RWPE2 (cell line): ENCODE measurements at places on chromosomes 2 and 18.

DNA sequence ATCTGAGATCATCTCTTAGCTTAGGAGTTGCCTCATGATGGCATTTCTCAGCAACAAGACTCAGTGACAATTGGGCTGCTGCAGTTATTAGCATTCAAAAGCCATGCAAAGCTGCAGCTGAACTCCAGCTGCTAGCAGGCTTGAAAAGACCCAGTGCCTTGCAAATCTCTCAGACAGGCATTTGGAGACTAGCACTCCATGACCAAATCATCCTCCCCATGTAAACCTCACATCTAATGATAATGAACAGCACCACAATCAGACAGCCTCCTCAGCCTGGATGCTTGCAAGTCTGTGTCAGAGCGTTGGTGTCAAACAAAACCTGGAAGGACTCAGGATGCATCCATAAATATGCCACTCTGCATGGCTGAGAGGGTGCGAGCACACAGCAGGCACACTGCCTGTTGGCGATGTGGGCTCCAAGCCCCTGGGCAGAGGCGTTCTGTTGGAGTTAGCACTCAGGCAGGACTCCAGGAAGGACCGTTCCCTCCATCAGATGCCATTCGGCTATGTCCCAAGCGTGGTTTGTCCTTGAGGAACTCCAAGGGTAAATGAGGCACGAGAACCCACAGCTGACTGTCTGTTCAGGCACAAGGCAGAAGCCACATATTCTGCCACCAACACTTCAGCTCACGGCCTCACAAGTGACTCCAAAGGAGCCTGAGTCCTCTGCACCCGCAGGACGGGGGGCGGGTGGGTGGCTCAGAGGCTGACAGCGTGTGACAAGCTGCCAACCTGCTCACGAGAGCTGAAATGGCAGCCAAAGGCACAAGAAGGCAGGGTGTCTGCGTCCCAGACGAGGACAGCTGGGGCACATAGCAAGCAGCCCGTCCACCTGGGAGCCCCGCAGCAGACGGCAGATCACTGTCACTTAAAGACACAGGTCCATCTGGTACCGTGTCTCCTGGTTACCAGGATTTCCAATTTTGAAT is 183.8 kb downstream of the MYT1L start:
- DNase-seq = no peak

GRCh38 chr2:61534926-61535325 is 3.2 kb downstream of the XPO1 start:
- no peak for DNase-seq

- DNase-seq = no peak
Observed at GRCh38 chr2:101398116-101398821, 11.0 kb upstream of the CREG2 start.

DNA sequence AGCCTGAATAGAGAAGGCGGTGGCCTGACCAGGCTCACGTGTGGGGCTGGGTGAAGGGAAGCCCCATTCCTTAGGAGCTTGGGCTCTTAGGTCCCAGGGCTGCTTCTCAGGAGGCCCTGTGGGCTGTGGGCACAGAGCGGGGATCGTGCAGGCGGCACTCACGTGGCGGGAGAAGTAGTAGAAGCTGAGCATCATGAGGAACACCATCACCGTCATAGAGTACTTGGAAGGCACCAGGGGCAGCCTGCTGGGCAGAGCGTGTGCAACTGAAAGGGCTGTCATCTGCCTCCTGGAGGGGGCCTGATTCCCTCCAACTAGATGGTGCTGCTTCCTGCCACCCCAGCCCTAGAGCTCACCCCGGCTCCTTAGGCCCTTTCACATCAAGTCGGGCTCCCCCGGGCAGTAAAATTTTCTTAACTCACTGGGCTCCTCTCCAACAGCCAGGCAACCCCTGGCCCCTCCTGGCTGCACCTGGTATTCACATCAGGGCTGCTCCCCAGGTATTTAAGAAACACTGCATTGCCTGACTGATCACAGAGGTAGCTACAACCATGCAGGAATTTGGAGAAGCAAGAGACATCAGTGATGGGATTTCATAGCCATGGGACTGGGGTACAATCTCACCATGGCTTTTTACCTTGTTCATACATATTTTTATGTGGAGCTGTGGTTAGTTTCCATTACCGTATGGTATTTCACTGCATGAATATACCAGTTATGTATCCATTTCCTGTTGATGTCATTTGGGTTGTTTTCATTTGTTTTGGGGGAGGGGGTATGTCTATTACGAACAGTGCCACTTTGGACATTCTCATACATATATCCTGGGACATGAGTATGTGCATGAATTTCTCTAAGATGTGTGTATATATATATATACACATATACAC is 32.9 kb downstream of the CENPO start:
- DNase-seq = no peak

GRCh38 chr2:232518844-232519243 is 1.3 kb upstream of the PRSS56 start:
- DNase-seq = no peak

DNA sequence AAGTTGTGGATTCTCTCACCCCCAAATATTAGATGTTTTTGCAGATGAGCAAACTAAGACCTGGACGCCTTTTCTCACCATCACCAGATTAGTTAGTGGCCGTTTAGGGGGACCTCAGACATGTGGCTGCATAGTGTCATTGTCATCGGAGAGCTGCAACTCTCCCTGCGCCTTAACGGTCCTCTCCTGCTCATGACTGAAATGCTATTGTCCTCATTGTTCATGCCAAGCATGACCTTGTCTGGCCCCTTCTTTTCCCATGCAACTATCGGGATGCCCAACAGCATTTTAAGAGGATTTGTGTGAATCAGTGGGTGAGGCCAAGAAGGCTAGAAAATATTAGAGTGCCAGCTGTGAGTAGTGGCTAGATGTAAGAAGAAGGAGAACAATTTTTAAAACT is 174.2 kb downstream of the SOCS6 start:
- DNase-seq = no peak

- DNase-seq = no peak
Observed at GRCh38 chr2:20542269-20542668, 95.4 kb downstream of the RHOB start.

GRCh38 chr18:61876899-61877298 is 15.9 kb downstream of the RNF152 start:
- DNase-seq = no peak

GRCh38 chr2:112093216-112093615 is 38.1 kb downstream of the TMEM87B start:
- no peak for DNase-seq

DNA sequence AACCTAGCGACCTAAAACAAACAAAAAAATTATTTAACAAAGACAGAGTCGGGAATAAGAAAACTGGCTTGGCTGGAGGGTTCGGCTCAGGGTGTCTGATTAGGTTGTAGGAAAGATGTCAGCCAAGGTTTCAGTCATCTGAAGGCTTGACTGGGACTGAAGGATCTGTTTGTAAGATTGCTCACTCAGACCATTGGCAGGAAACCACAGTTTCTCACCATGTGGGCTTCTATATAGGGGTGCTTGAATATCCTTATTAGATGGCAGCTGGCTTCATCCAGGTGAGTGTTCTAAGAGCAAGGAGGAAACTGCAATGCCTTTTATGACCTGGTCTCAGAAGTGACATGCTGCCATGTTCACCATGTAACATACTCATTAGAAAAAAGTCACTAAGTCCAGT is 999 bp upstream of the IL36B start:
- no peak for DNase-seq

DNA sequence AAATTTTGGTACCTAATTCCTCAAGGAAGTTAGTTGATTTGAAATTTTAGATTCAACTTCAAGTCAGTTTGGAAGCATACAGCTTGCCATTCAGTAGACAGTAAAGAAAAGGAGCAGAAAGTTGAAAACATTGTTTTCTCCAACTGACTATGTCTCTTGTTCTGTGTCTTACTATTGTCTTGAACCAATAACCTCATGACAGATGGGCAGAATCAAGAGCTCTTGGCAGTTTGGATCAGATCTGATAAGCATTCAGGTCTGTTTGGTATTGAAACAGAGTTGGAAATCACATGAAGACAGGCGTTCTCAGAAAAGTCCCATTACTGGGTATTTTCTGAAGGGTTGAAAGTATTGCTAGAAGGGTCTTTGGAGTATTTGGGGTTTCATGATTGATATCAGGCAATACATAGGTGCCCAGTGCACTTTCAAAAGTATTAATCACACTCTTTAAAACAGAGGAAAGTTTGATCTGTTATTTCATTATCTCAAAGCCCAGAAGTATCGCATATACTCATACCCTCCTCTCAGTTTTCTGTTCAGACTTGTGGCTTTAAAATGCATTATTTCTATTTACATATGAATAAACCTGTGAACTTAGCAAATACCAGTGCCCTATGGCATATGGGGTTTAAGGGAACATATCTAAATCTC is 428.4 kb upstream of the ZEB2 start:
- no peak for DNase-seq

- no peak for DNase-seq
Observed at GRCh38 chr2:198753101-198753500, 704.6 kb downstream of the SATB2 start.

DNA sequence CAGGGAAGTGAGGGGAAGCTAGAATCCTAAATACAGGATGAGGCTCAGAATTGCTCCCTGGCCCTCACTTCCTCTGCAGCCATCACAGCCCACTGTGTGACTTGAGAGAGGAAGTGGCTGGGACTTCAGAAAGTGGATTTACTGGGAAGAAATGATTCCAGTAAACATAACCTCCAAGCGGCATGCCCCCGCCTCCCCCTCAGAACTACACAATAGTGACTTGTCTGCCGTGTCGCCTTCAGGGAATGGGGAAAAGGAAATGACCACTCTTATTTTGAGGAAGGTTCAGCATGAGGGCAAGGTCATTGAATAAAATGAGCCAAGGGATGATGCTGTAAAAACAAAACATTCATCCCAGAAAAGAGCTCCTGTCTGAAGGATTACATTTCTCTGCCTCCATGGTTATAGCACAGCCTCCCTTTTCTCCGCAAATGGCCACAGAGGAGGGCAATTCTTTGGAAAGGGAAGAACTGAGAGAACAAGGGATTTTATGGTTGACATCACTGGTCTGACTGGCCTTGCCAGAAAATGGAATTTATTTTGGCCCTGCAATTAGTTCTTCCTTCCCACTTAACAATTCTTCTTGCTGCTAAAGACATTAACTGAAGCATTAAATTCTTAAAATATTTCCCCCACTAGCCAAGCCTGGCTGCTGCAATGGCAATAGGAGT is 78.9 kb upstream of the DAPL1 start:
- DNase-seq = no peak

- peak; percentile 73 for DNase-seq
Observed at GRCh38 chr2:235511187-235511661, 17.4 kb downstream of the AGAP1 start.

DNA sequence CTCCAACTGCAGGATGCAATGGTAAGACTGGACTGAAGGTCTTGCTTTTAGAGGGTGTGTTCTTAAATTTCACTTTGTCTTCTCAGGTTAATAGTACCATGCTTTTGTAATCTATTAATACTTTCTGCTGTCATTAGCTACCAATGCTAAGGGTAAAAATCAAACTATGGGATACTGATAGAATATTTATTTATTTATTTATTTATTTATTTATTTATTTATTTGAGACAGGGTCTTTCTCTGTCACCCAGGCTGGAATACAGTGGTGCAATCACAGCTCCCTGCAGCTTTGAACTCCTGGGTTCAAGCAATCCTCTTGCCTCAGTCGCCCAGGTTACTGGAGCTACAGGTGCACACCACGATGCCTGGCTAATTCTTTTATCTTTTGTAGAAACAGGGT is 152.1 kb downstream of the SPP2 start:
- DNase-seq = no peak
